ACHN (cell line): ENCODE measurements at places on chromosomes 4 and X.
A peak's percentile ranks its signal among the peaks of the same experiment; 100 is the strongest.

DNA sequence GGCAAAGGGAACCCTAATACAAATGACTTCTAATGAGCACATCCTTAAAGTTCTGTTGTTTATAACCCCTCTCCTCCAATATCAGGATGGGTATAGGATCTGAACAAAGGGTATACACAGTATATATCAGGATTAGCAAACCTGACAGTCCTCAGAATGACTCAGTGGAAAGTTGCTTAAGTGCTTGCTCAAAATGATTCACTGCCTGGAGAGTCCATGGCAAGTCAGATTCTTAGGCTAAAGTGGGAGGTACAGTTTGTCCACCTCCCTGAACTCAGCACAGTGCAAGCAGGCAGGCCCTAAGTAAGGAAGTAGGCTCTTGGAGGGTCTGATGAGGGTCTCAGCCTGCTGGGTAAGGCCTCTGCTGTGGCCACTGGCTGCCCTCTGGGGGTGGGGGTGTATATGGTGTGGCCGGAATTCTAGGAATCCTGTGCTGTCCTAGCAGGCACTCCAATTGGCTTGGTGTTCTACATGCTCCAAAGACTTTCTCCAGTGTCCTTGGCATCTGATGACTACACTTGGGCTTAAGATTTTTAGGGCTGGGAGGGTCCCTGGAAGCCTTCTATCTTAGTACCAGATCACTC, 54.3 kb downstream of the CHRDL1 start:
- peak; percentile 64 for DNase-seq

DNA sequence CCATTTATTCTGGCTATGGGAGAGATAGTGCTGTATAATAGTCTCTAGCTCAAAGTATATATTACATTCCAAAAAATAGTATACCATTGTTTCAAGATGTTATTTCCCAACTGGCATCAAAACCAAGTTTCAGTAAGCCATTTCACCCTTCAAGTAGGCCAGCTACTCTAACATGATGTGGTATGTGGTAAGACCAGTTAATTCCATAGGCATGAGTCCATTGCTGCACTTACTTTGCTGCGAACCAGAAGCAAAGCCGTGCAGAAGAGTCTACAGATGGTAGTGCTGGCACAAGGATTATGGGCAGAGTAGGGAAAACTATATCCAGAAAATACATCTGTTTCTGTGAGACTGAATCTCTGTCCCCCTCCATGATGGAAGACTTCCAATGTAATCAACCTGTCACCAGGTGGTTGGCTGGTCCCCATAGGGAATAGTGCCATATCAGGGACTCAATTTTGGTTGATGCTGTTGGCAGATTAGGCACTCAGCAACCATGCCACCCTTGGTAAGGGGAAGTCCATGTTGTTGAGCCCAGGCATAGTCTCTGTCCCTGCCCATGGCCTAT, 49.8 kb upstream of the HSD17B10 start:
- DNase-seq: no peak

GRCh38 chrX:133473451-133473850, 58.2 kb upstream of the GPC4 start:
- no peak for DNase-seq

GRCh38 chrX:2707334-2707760, 16.3 kb downstream of the CD99 start:
- peak; percentile 57 for DNase-seq

GRCh38 chrX:118495061-118495921, at the start of gene DOCK11:
TSS of gene DOCK11 (plus strand) at chrX:118495815. CDS start at chrX:118495972, 157 bp downstream.
- peak; percentile 79 for DNase-seq
